ENCODE measurements at places on chromosomes 6 and 20.

- peak; percentile 2 for DNase-seq
Measured at GRCh38 chr6:137043710-137044365, 927 bp downstream of the IL20RA start.

GRCh38 chr6:21278375-21278745, 315.2 kb upstream of the SOX4 start:
- no peak for DNase-seq

GRCh38 chr6:117280922-117281321, 15.6 kb downstream of the VGLL2 start:
- no peak for DNase-seq

DNA sequence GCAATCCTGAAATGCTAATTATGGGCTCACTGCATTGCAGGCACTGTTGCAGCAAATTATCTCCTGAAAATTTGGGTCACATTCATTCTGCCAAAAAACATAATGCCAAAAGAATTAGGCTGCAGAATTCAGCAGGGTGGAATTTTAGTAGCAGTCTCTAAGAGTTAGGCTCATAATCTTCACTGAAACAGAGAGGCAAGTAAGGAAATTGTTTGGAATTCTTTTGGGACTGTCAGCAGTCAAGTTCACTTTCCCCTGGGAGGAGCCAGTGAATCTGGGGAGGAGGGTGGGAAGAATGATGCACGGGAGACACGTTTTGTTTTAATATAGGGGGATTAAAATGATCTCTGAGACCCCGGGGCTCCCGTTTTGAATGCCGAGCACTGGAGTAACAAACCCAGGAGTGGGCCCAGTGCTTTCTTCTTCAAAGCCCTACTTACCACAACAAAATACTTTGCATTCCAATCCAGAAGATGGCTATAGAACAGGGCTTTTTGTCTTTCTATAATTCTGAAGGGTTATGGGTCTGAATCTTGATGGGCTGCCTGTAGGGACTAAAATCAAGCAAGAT, 44.7 kb downstream of the SOBP start:
- no peak for DNase-seq

- DNase-seq = no peak
Measured at GRCh38 chr6:151139524-151139923, 100.2 kb upstream of the AKAP12 start.

DNA sequence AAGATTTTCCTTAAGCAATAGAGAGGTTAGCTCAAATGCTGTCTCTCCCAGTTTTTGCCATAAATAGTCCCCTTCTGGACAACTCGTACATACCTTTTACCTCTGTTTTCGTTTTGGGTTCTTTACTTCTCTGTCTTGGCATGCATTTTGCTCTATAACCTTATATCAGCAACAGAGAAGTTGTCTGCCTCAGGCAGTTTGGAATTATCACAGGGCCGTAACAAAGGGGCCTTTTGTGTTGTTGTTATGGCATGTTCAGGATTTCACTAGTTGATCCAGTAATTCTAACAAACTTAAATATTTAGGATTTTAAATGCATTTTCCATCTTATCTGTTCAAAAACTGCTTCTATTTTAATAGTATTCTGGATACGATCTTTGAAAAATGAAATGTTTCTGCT, 259.8 kb downstream of the CD109 start:
- no peak for DNase-seq

GRCh38 chr6:48667797-48668196, 556.8 kb upstream of the PTCHD4 start:
- DNase-seq = no peak

DNA sequence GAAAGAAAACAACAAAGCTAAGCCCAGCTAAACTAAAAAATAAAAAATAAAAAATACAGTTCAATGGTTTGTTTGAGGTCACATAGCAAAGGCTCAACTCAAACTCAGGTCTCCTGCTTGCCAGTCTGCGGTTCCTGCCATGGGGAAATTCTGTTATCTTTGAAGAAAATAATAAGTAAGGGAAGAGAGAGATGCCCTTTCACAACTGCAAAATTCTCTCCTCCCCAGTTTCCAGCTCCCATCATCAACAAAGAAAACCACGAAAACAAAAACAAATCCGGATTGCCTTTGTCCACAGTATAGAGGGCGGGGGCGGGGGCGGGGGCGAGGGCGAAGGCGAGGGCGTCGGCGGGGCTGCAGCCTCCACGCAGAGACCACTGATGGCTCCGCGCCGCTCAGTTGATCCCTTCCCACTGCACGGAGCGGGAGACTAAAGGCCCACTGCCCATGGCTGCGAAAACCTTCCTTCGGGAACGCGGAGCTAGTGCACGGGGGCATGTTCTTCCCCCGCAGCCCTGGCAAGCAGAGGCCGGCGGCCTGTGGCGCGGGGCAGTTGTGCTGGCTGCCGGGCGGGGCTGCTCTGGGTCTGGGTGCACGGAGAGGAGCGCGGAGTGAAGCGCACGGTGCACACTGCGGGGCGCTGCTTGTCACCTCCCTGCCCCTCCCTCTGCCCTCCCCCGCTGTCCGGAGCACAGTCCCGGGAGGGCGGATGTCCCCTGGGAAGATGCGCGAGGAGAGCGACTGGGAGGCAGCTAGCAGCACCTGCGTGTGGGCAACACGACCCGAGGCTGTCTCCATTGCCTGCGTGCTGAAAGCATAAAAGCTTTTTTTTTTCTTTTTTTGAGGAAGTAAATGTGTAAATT, 54.1 kb upstream of the TPD52L1 start:
- DNase-seq = no peak

GRCh38 chr20:45945678-45946148, 11.2 kb downstream of the PCIF1 start:
- DNase-seq = no peak

- DNase-seq = no peak
Measured at GRCh38 chr6:120496661-120497060, 837.6 kb downstream of the TBC1D32 start.

- DNase-seq = no peak
Measured at GRCh38 chr6:63928613-63929012, 293.0 kb downstream of the PHF3 start.

GRCh38 chr20:10863337-10864060, 189.7 kb upstream of the JAG1 start:
- peak; percentile 39 for DNase-seq

- no peak for DNase-seq
Measured at GRCh38 chr20:59437601-59438031, 137.2 kb downstream of the EDN3 start.

DNA sequence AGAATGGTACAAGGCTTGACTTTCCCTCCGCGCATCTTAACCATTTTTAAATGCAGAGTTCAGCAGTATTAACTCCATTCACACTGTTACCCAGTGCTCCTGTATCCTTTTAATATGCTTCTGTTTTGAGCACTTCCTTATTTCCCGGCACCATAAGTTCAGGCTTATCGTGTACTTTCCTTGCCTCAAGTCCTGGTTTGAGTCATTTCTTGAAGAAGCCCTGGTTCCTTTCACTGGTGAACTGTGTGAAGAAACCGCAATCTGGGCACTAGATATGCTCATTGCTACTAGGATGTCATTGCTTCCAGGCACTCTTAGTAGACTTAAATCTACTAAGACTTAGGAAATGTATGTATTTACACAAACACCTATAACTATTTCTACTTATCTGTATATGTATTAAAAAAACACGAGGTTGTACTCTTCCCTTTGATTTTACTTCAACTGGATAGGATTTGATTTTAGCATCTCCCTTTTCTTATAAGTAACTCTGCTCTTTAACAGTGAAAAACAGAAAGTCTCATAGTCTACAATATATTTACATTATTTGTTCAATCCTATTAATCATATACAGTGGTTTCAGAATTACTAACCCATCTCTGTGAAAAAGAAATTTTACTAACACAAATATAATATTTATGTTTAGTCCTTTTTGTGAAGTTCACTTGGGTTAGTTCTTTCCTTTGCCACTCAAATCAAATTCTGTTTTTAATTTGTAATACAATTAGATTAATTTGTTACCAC, 135.5 kb downstream of the CDKAL1 start:
- no peak for DNase-seq

DNA sequence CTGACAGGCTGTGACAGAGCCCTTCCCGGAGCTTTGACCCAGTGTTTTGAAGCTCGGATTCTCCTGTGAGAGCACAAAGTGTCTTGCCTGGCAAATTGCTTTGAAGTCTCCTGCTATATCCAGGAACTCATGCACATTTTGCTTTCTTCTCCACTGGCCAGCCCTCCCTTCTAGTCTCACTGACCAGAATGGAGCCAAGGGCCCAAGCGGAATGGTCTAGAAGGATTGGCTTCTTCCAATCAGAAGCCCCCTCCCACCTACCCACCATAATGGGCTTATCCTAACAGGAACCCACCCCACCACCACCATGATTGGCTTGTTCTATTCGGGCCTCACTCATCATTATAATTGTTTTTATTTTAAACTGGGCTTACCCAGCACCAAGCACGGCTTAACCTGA, 130.1 kb downstream of the PXDC1 start:
- no peak for DNase-seq

GRCh38 chr6:54473328-54473727, 165.1 kb downstream of the TINAG start:
- no peak for DNase-seq

DNA sequence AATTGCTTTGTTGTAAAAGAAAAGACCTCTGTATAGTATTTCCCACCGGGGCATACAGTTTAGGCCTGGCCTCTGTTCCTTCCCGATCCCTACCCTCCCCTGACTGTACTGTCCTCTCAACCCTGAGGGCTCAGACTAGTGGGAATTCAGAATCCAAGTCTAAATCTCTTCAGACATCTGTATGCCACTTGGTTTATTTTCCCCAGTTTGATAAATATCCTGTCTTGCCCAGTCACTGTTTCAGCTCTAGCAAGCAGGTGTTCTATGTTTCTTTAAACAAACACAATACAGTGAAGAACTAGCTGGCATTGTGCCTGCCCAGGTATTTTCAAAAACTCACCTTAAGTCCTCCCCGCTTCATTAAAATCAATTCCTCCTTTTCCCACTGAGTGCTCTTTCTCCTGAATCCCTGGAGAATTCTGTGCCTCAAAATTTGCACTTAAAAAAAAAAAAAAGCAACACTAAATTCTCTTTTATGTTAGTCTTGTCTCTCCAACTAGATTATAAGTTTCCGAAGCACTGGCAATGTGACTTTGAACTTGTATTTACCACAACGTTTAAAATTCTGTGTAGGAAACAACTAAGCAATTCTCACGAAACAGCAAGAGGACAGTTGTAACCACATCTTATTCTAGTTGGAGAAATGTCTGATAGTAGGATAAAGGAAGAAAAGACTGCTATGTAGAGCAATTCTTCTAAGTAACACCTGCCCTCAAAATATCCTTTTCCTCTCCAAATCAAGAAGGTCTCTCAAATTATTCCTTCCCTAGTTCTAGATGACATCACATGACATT, 112.0 kb upstream of the CARMIL1 start:
- DNase-seq = no peak

GRCh38 chr20:51902933-51903332, 100.6 kb upstream of the SALL4 start:
- no peak for DNase-seq

GRCh38 chr6:155880900-155881299, 425.3 kb upstream of the NOX3 start:
- DNase-seq = no peak

DNA sequence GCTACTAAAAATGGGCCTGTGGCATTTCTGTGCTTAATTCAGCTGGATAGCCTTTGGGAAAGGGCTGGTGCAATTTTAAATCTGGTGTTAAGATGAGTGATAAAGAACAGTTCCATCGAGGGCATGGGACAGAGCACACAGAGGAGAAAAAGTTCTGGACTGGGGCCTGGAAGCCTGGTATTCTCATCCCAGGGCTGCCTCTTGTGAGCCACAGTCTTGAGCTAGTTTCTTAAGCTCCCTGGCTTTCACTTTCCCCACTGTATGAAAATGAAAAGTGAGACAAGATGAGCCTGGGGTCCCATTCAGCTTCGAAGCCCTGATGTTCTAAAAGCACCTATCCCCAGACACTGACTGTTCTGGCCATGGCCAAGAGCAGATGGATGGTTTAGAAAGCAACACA, 14.3 kb upstream of the LAMA4 start:
- DNase-seq = no peak

GRCh38 chr6:64782877-64783276, 924.1 kb downstream of the EYS start:
- DNase-seq = no peak

GRCh38 chr6:158172001-158172400, 3.9 kb downstream of the GTF2H5 start:
- DNase-seq = no peak

DNA sequence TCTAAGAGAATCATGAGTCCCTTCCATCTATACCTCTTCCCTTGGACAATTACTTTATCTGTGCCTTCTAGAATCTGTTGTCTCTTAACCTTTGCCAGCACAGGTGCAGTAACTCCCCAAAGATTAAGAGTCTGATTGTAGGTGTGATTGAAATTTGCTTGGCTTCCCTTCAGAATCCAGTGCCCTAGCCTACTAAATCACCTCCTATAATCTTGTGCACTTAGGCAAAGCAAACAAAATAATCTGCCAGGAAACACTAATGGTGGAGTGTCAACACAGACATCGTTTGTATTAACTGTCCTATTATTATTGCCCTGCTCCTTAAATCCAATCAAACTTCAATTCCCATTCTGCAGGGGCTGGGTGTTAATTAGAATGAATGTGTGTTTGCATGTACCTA, 28.0 kb downstream of the ID4 start:
- no peak for DNase-seq

DNA sequence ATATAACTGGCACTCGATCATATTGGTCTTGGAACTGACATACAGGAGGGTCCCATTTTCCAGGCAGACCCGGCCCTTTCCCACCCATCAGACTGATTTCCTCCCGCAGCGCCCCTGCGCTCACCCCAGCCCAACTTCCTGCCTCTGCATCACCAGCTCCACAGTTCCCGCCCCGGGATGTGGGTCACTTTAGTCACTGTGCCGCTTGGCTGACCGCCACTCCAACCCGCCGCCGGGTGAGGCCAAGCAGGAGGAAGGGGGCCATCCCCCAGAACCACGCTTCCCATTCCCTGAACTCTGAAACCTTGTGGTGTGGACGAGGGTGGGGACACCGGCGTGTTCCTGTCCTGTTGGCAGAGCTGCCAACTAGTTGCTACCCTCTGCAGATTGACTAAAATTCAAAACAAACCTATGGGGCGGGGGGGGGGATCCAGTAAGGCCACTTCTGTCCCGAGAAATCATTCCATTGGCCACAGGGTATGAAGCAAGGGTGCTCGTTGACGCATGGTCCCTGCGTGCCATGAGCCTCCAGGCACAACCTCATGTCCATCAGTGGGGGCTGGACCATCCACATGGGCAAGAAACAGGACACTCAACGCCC, 12.3 kb downstream of the TGM2 start:
- DNase-seq = no peak

GRCh38 chr20:63842258-63842657, 11.2 kb upstream of the ZBTB46 start:
- DNase-seq = no peak

- no peak for DNase-seq
Measured at GRCh38 chr6:119612911-119613381, 263.4 kb upstream of the MAN1A1 start.

DNA sequence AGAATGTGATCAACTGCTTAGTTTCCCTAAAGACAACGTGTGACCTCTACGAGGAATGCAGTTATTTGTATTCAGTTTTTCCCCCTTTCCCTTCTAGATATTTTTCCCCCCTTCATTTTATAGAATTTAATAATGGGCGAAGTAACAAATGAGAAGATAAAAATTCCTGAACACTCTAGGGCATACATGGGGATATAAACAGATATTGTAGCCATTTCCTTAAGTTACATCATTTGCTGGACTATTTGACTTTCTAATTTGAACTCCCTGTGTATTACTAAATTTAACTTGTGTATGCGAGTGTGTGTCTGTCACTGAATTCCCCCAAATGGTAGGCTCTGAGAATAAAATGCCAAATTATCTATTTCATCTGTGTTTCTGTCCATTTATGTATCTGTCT, 99.0 kb upstream of the ZFP64 start:
- no peak for DNase-seq

All from AG04450 (cell line).